ENCODE measurements at places on chromosomes 5 and 9.

GRCh38 chr5:74277418-74277817 lies 363.1 kb downstream of the ENC1 start:
- DNase-seq, result no peak

DNA sequence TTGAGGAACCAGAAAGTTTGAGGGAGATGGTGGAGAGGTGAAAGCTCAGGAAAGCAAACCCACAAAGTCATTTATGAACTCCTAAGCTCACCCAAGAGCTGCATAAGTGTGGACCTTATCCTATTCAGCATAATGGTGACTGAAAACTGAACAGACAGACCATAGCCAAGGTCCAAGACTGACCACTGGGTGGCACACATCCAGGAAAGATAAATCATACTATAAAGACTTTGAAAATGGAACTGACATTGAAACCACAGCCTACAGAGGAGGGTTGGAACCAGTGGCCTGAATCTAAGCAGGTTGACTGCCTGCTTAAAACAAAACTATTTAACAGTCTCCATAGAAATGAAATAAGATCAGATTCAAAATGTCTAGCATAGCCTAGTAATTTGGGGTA lies 121.0 kb upstream of the RGS7BP start:
- DNase-seq, result no peak

GRCh38 chr9:10612641-10613398 lies at the start of gene PTPRD:
TSS of gene PTPRD (minus strand) at chr9:10613002.
- DNase-seq, result no peak

GRCh38 chr5:40385544-40385943 lies 294.2 kb upstream of the PTGER4 start:
- no peak for DNase-seq

- no peak for DNase-seq
Measured at GRCh38 chr5:120960510-120960909, 496.4 kb downstream of the PRR16 start.

DNA sequence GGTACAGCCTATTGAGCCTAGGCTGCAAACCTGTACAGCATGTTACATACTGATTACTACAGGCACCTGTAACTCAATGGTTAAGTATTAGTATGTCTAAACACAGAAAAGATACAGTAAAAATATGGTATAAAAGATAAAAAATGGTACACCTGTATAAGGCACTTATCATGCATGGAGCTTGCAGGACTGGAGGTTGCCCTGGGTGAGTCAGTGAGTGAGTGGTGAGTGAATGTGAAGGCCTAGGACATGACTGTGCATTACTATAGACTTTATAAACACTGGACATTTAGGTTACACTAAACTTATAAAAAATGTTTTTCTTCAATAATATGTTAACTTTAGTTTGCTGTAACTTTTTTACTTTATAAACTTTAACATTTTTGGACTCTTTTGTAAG lies 171.3 kb downstream of the SLC28A3 start:
- DNase-seq, result no peak

- no peak for DNase-seq
Measured at GRCh38 chr5:2579126-2579525, 172.4 kb downstream of the IRX2 start.

DNA sequence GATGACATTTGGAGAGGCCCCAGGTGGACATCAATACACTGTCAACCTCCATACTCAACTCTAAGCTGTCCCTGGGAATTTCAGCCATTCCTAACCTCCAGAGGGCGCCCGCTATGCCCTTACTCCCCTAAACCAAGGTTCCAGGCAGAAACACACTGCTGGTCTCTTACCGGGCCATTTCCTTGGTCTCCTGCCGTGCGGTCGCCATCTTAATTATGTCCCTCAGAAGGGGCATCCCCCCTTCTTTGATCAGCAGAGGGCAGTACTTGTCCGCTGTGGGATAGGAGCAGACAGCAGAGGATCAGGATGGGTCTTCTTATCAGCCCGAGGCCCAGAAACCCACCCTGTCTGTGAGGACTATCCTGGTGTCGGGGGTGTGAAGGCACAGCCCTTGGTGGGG lies 9.3 kb upstream of the ZDHHC12 start:
- DNase-seq, result no peak

GRCh38 chr9:136567651-136568287 lies 21.9 kb upstream of the NOTCH1 start:
- DNase-seq, result no peak

- DNase-seq, result no peak
Measured at GRCh38 chr5:74054139-74054538, 428.1 kb downstream of the ARHGEF28 start.

GRCh38 chr5:159725475-159725874 lies 190.8 kb upstream of the ADRA1B start:
- DNase-seq, result no peak

All from central memory CD8-positive, alpha-beta T cell (primary cell).